ENCODE measurements at places on chromosomes 12 and 14.

GRCh38 chr14:54589843-54590242, 22.9 kb downstream of the SAMD4A start:
- no peak for DNase-seq

DNA sequence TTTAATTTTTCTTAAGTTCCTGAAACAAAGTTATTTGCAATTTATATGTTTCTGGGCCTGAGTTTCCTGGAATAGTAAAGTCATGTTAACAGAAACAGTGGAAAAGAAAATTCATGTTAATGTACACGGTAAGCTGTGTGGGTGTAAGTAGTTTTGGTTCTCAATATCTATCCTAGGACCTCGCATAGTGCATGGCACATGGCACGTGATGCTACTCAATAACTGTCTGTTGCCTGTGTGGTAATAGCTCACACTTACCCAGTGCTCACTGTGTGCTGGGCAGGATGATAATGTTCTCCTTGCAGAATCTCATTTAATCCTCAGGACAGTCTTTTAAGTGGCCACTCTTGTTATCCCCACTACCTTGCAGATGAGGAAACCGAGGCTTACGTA, 100.7 kb downstream of the DUSP16 start:
- DNase-seq: no peak

- no peak for DNase-seq
Observed at GRCh38 chr12:68048648-68049297, 59.5 kb downstream of the IFNG-AS1 start.

DNA sequence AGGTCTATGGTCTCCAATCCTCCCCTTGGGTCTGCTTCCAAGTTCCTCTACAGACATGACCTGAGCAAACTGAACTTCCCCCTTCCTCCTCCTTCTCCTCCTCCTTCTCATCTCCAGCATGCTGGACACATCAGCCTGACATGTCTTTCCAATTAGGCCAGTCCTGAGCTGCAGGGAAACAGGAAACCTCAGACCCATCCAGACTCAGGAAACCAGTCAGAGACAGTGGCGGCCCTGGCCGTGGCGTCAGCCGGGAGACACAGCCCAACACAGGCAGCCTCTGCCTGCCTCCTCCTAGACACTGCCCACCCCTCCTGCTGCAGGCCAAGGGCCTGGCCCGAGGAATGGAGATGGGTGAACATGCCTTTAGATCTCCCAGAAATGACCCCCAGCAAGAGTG, 468.8 kb downstream of the BCL11B start:
- DNase-seq: no peak

DNA sequence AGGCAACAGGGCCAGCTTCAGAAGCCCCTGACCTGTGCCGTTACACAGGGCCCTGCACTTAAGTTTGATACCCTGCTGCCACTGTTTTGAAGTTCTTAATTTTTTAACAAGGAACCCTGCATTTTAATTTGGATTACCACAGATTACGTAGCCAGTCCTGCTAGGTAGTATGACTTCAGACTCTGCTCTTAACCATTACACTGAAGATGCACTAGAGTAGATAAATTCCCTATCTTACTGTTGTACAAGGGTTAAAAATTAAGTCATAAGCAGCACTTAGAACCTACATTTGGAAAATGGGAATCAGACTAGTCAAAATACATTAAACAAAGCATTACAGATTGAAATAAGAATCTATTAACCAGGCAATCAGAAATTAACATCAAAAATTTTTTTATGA, 2.3 kb downstream of the GNPNAT1 start:
- DNase-seq: no peak

- DNase-seq: no peak
Observed at GRCh38 chr14:22780941-22781300, 14.4 kb downstream of the OXA1L start.

DNA sequence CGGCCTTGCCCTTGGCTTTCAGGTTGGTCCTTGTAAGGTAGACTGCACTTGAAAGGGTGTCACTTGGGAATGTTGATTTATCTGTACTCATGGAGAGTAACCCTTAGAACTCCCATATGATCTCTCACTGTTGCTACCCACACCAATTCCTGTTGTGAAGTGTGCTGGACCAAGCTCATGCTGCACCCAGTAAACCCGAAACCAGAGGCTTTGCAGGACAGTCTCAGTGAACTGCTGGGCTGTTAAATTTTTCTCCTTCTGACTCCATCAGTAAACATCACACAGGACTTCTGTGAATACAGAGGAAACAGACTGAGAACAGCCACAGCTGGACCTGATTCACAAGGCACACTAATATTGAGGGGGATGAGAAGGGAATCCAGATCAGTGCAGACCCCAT, 783.0 kb downstream of the TMEM121 start:
- DNase-seq: no peak

- peak; percentile 91 for DNase-seq
Observed at GRCh38 chr12:57087691-57088353, 1.1 kb upstream of the NAB2 start.

DNA sequence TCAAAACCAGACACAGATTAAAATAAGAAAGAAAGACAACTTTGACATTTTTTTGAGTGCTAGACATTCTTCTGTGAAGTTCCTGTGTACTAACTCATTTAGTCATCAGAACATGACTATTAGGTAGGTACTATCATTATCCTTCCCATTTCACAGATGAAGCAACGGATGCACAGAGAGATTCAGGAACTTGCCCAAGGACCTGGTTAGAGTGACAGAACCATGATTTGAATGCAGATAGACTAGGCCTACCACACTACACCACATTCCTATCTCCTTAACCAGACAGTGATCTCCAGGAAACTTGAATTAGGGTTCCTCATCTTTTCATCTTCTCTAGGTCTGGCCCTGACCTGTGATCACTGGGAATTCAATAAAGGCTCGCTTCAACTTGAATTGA, 54.4 kb upstream of the MED13L start:
- DNase-seq: no peak

DNA sequence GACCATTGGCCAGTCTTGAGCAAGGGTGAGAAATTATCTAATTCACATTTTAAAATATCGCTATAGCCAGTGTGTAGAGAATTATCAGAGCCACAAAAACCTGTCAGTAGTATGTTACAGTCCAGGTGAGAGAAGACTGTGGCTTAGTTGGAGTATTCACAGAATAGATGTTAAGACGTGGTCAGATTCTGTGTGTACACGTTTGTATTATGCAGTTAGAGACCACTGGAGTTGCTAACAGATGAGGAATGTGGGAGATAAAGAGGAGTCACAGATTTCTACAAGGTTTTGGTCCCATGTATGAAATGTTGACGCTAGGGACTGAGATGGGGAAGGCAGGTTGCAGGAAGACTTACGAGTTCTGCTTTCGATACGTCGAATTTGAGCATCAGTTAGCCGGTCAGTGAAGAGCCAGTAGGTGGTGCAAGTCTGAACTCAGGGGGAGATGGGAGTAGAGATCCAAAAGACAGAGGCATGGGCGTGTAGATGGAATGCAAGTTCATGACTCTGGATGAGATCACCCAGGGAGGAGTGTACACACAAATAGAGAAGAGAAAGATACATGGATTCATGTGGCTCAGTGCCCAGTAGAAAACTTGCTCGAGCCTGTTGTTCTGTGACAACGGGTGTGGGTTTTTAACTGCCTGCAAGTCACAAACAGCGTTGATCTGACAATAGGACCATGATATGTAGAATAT, 114.8 kb upstream of the FLRT2 start:
- peak; percentile 97 for DNase-seq

GRCh38 chr12:67714648-67715047, 66.1 kb downstream of the DYRK2 start:
- no peak for DNase-seq

All from myocyte (in vitro differentiated cells).